Bronchial epithelial cell (primary cell): ENCODE measurements at places on chromosomes 4 and X. TPM values are rescaled to one million over a fixed set of nuclear protein-coding genes. Genes with fewer than 3 reads are reported as not detected.
A peak's percentile ranks its signal among the peaks of the same experiment; 100 is the strongest.

GRCh38 chr4:92962831-92963230, 659.1 kb downstream of the GRID2 start:
- no peak for DNase-seq

The SSX1 gene
- not detected in 2 replicates for total RNA-seq

GRCh38 chr4:74189331-74190043, 31.6 kb downstream of the MTHFD2L start:
- DNase-seq = peak; percentile 71

- DNase-seq = no peak
Observed at GRCh38 chrX:6307156-6307555, 78.5 kb upstream of the NLGN4X start.

The GSPT2 gene
- 1.3 and 1.4 TPM in 2 replicates for total RNA-seq

DNA sequence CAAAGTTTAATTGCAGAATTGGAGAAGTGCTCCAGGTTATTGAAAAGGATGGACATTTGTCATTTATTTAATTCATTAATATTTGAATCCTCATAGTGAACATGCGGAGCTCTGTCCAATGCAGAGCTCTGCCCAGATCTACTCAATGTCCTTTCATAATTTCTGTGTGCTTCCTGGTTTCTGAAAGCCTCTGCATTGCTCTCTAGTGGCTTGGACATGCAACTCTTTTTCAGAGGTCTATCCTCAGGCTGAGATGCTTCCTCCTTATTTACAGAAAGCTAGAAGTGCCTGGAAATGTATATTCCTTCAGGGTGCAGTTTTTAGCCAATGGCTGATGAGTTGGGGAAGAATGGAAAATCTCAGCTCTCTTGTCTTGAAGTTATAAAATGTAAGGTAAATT, 786.1 kb upstream of the AADAT start:
- DNase-seq = no peak
